Stimulated activated CD8-positive, alpha-beta memory T cell treated with anti-CD3 and anti-CD28 coated beads, Interleukin-2, amount 100 ng/mL, for 1 hour (primary cell): ENCODE measurements at places on chromosomes 7 and 10.

DNA sequence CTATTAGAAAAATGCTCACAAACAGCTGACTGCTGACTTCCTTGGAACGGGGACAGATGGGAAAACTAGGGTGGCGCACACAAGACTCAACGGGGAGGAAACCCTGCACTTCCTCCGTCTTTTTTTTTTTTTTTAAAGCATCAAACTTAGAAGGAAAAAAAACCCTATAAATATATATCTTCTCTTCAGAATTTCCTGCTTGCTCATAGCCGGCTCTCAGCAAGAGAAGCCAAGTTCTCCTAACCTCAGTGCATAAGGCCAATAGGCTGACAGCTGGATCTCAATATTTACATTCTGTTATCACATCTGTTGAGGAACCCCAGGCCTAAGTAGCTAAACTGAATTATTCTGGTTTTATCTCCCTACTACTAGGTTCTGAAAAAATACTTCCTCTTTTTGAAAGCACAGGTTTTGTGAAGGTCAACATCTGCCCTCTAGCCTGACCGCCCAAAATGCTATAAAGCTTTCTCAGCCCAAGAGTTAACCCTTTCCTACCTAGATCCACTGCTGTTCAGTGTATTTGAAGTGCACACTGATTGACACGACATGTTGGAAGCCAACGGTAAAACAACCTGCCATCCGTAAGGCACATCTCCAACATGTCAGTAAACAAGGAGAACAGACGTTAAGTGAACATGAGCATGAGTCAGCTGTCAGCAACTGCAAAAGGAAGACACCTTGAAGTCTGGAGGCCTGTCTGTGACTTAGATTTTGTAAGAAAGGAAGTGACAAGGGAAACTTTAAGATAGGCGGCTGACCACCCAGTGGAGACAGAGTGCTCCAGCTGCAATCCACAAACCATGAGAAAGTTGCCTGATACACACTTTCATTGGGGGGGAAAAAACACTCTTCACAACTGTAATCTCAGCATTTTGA lies 83.8 kb downstream of the EBLN1 start:
- no peak for DNase-seq

DNA sequence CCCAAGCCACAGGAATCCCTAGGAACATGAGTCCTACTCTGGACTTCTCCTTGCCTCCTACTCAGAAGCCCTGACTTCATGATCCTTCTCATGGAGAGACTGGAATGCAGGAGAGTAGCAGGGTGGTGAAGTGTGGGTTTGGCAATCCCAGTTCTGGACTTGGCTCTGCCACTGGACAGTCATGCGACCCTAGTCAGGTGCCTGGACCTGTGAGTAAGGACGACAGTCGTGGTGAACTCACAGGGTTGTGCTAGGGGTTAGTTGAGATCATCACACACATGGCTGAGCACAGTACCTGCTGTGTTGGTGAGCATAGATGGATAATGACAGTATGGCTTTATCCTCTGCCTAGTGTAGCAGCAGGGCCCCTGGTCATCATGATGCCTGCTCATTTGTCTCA lies 117.9 kb downstream of the LRRC18 start:
- DNase-seq = no peak

GRCh38 chr10:75002967-75003594 lies 108.4 kb upstream of the SAMD8 start:
- DNase-seq = no peak

- no peak for DNase-seq
These were observed 12.4 kb upstream of the PRLHR start for GRCh38 chr10:118607768-118608354.

DNA sequence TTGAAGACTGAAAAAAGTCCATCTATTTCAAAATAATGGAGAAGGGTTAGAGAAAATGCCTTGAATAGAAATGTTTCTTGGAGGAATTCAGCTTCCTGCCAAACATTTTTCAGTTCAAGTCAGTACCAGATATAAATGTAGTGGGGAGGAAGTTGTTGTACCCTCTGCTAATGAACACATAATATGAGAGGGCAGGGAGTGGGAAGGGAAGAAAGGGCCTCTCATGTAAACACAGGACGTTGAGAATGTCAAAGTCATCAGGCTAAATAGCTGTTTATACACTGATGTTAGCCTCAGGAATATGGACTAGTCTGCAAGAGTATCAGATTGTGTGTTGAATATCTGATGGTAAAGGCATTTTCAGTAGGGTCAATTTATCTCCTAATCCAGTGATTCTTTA lies 37.0 kb downstream of the GPR37 start:
- no peak for DNase-seq

GRCh38 chr10:121559326-121560026 lies 38.8 kb downstream of the FGFR2 start:
- DNase-seq = no peak

- DNase-seq = no peak
These were observed 15.8 kb downstream of the MACC1 start for GRCh38 chr7:20201380-20201779.

- no peak for DNase-seq
These were observed 520 bp downstream of the MOSPD3 start for GRCh38 chr7:100612730-100613390.
